ENCODE measurements at places on chromosomes 7 and 10. TPM values are rescaled to one million over a fixed set of nuclear protein-coding genes. Genes with fewer than 3 reads are reported as not detected.

DNA sequence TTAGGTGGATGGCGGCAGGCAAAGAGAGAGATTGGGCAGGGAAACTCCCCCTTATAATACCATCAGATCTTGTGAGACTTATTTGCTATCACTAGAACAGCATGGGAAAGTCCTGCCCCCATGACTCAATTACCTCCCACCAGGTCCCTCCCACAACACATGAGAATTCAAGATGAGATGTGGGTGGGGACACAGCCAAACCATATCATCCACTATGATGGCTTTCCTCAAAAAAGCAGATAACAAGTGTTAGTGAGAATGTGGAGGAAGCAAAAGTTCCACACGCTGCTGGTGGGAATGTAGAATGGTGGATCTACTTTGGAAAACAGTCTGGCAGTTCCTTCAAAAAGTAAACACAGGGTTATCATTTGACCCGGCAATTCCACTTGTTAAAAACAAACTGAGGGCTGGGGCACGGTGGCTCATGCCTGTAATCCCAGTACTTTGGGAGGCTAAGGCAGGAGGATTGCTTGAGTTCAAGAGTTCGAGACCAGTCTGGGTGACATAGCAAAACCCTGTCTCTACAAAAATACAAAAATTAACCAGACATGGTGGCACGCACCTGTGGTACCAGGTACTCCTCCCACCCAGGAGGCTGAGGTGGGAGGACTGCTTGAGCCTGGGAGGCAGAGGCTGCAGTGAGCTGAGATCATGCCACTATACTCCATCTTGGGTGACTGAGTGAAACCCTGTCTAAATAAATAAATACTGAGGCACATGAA is 161.4 kb upstream of the EEPD1 start:
- no peaks in the 10 kb centered on the region for H3K27me3 ChIP-seq
- DNase-seq, result no peak
- H3K36me3 ChIP-seq, result no peaks in the 10 kb centered on the region
- H3K4me1 ChIP-seq, result peaks cover 15% of the 10 kb centered on the region

DNA sequence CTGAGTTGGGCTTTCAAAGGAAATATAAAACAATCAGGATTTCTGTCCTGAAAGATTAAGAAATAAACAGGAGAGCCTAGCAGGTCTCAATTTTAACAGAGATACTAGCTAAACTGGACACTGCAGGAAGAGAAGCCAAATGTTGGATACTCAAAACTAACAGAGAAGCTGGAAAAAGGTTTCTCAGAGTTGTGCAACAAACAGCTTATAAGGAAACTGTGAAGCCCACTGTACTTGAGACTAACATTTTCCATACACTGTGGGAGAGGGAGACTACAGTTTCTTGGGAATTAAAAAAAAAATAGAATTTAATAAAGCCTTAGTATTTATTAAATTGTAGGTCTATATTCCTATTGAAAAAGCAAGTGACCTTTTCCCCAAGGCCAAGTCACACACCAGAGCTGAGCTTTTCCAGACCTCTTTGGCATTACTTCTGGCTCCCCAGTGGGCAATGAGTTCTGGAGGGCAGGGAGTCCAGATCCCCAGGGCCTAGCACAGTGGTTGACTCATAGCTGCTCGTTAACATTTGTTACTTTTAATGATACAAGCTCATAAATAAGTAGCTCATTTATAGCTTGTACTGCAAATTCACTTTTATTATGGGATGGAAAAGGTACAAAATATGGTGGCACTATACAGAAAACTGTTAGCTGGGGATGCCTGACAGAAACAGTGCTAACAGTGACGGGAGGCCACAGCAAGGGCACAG is 68.3 kb downstream of the MINDY3 start:
- no peaks in the 10 kb centered on the region for H3K27me3 ChIP-seq
- no peaks in the 10 kb centered on the region for H3K36me3 ChIP-seq
- no peak overlapping the region for H3K4me3 ChIP-seq
- H3K4me1 ChIP-seq, result peaks cover 92% of the 10 kb centered on the region
- peak; percentile 77 for DNase-seq

DNA sequence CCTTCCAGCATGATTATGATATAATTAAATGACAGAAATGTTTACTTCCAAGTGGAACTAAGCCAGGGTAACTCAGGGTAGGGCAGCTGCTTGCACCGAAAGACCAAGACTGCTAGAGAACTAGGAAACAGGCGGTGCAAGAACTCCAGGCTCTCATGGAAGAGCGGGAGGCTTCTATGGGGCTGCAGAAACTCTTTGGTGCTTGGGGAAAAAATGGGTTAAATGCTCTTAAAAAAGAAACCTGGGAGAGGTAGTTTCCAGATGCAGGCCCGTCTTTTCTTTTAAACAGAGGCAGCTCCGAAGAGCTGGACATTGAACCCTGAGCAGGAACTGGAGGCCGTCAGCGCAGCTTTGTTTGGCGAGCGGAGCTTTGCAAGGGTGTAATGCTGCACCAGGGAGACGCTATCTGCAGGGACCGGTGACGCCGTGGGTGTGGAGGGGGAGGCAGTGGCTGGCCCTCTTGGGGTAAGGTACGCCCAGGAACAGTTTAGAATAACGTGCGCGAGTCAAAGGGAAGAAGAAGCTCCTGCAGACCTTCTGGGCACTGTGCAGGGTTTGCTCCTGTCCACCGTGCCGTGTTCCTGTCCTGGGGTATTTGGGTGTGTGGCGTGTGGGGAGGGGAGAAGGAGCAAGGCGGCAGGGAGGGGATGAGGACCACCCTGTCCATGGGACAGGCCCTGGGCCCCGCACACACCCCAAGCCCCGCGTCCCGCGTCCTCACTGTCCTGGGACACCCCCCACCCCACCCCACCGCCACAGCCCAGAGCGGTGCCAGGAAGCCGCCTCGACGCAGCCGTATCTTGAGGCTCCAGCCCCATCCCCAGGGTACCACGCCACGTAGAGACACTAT is 59.0 kb downstream of the EGFR start:
- no peaks in the 10 kb centered on the region for H3K36me3 ChIP-seq
- H3K27ac ChIP-seq, result peak overlapping the region; percentile 75
- no peak overlapping the region for H3K4me3 ChIP-seq
- no peak for DNase-seq

DNA sequence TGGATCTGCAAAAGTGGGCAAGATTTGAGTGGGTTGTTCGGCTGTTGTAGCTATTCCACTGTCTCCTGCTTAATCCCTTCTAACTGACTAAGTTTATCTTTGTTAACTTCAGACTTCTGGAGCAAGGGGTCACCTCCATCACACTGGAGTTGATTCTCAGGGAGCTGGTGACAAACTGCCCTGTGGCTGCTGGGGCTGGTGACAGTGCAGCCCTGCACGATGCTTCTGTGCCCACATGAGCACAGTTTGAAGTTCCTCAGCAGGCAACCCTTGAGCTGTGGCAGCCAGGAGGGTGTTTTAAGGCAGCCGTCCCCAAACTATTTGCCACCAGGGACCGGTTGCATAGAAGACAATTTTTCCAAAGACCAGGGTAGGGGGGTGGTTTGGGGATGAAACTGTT is 40.5 kb downstream of the ADRB1 start:
- H3K36me3 ChIP-seq, result no peaks in the 10 kb centered on the region
- H3K27me3 ChIP-seq, result no peaks in the 10 kb centered on the region
- DNase-seq, result no peak
- no peak overlapping the region for H3K4me3 ChIP-seq

DNA sequence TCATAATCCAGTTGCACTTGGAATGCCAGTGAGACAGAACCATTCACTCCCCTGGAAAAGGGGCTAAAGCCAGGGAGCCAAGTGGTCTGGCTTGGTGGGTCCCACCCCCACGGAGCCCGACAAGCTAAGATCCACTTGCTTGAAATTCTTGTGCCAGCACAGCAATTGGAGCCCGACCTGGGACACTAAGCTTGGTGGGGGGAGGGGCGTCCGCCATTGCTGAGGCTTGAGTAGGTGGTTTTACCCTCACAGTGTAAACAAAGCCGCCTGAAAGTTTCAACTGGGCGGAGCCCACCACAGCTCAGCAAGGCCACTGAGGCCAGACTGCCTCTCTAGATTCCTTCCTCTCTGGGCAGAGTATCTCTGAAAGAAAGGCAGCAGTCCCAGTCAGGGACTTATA is 200.7 kb upstream of the NPSR1 start:
- DNase-seq, result peak; percentile 59
- no peaks in the 10 kb centered on the region for H3K36me3 ChIP-seq
- no peak overlapping the region for H3K27ac ChIP-seq
- no peaks in the 10 kb centered on the region for H3K27me3 ChIP-seq
- H3K4me3 ChIP-seq, result no peak overlapping the region
- no peaks in the 10 kb centered on the region for H3K4me1 ChIP-seq

GRCh38 chr7:142887282-142888015 is 1.9 kb upstream of the TRPV6 start:
- no peak overlapping the region for H3K4me3 ChIP-seq
- H3K27ac ChIP-seq, result no peak overlapping the region
- H3K27me3 ChIP-seq, result no peaks in the 10 kb centered on the region
- no peak for DNase-seq

GRCh38 chr7:115232041-115232440 is 310.1 kb downstream of the MDFIC start:
- H3K4me3 ChIP-seq, result no peak overlapping the region
- no peaks in the 10 kb centered on the region for H3K36me3 ChIP-seq
- H3K27me3 ChIP-seq, result no peaks in the 10 kb centered on the region
- no peak overlapping the region for H3K27ac ChIP-seq

GRCh38 chr7:129295015-129295423 is 70.2 kb downstream of the AHCYL2 start:
- H3K4me3 ChIP-seq, result no peak overlapping the region
- H3K36me3 ChIP-seq, result no peaks in the 10 kb centered on the region
- no peak overlapping the region for H3K27ac ChIP-seq
- no peaks in the 10 kb centered on the region for H3K4me1 ChIP-seq

- H3K36me3 ChIP-seq, result peaks cover 6% of the 10 kb centered on the region
- H3K27me3 ChIP-seq, result no peaks in the 10 kb centered on the region
- no peak overlapping the region for H3K4me3 ChIP-seq
- H3K4me1 ChIP-seq, result no peaks in the 10 kb centered on the region
- no peak for DNase-seq
Observed at GRCh38 chr10:102102421-102102820, 17.7 kb downstream of the LDB1 start.

- DNase-seq, result no peak
- H3K4me3 ChIP-seq, result no peak overlapping the region
- no peak overlapping the region for H3K27ac ChIP-seq
- H3K4me1 ChIP-seq, result no peaks in the 10 kb centered on the region
- H3K27me3 ChIP-seq, result no peaks in the 10 kb centered on the region
Observed at GRCh38 chr7:123367484-123368122, 166.8 kb downstream of the IQUB start.

GRCh38 chr7:2764621-2765020 is 76.6 kb downstream of the AMZ1 start:
- H3K4me3 ChIP-seq, result no peak overlapping the region
- H3K36me3 ChIP-seq, result no peaks in the 10 kb centered on the region
- no peaks in the 10 kb centered on the region for H3K27me3 ChIP-seq
- H3K27ac ChIP-seq, result no peak overlapping the region
- DNase-seq, result no peak
- H3K4me1 ChIP-seq, result peaks cover 51% of the 10 kb centered on the region

DNA sequence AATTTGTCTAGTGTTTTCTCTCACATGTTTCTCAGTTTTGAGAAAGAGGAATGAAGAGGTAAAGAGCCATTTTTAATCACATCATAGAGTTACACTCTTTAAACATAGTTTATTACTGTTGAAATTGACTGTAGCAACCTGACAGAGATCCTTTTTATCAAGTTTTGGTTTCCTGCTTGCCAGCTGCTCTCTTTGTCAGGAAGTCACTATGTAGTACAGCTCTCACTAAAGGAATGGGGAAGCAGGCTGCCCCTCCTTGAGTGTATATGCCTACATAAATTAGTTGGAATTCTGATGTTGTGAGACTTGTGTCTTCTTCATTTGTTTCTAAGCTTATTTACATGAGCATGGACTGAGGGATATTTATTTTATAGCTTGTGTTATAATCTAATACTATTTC is 1274.0 kb upstream of the CELF2 start:
- no peak overlapping the region for H3K27ac ChIP-seq
- H3K4me1 ChIP-seq, result no peaks in the 10 kb centered on the region
- H3K36me3 ChIP-seq, result no peaks in the 10 kb centered on the region

DNA sequence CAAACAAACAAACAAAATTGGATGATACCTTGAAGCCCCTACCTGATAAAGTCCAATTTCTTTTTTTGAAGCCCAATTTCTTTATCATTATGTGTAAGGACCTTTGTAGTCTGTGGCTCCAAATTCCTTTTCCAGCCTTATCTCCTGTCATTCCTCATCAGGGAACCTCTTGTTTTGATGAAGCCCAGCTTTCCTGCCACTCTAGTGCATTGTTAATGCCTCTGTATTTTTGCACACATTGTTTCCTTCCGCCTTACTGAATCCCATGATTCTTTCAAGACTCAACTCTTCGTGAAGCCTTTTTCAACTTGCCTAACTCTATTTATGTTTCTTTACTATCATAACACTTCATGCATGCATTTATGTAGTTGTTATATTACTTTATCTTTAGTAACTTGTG is 3.3 kb downstream of the FBH1 start:
- H3K4me1 ChIP-seq, result peaks cover 38% of the 10 kb centered on the region
- H3K27ac ChIP-seq, result no peak overlapping the region

GRCh38 chr10:68611227-68611626 is 51.1 kb downstream of the TET1 start:
- no peak for DNase-seq
- H3K27ac ChIP-seq, result no peak overlapping the region
- H3K4me1 ChIP-seq, result peaks cover 5% of the 10 kb centered on the region
- no peaks in the 10 kb centered on the region for H3K27me3 ChIP-seq
- no peak overlapping the region for H3K4me3 ChIP-seq

DNA sequence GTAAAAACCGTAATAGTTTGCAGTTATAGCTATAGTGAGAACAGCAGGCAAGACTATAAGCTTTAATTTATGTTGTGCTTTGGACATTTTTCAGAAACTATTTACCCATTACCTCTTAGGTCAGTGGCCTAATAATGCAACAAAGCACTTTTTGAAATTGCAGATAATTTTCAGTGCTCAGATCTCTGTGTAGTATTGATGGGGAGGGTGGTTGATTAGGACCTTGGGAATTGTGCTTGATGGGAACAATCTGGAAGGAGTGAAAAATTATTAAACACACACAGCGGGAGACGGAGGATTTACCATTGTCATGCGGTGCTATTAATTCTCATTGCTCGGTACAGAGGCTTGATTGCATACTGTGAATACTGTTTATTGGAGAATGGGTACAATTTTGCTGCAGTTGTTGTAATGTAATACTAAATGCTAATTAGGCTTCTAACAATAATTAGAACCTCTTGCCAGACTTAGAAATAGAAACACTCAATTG is 304.8 kb downstream of the LRMDA start:
- H3K27me3 ChIP-seq, result no peaks in the 10 kb centered on the region
- no peak for DNase-seq
- H3K27ac ChIP-seq, result no peak overlapping the region
- no peaks in the 10 kb centered on the region for H3K36me3 ChIP-seq
- H3K4me3 ChIP-seq, result no peak overlapping the region

Gene CABCOCO1
- not detected for polyA plus RNA-seq

Gene CALML5
- polyA plus RNA-seq, result not detected

Gene PPP1R3A
- not detected for polyA plus RNA-seq

Gene AKR1C4
- polyA plus RNA-seq, result not detected

Gene FBXL13
- polyA plus RNA-seq, result not detected

Gene ODAD2
- polyA plus RNA-seq, result 0.60 TPM

Gene BLNK
- 24.0 TPM for polyA plus RNA-seq

Gene STK31
- polyA plus RNA-seq, result not detected

All from sigmoid colon (tissue), 7 donors.